SW480 (cell line): ENCODE measurements at places on chromosomes 16 and 17.

DNA sequence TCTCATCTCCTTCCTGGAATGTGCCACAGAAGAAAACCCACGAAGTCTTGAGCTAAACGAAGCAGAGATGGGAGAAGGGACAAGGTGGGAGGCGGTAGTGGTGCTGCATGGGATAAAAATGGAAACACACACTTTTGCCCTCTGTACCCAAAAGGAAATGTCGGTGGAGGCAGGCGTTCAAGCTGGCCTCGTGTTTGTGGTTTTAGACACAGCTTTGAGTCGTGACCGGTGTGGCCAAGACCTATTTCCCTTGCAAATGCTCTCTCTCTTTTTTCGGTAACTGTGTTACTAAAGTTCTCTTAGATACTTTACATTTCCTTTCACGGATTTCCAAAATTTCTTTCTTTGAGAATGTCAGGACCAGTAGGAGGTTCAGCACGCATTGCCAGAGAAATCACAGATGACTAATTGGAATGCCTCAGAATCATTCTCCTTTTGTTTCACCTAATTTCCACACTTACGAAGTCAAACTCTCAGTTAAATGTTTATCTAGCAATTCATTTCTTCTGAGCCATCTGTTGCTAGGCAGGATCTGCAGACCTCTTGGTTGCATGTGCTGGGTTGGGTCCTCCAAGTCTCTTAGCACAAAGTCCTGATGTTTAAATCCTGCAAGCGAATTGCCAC, 412.3 kb downstream of the MAF start:
- no peak for DNase-seq

- no peak for DNase-seq
Measured at GRCh38 chr16:55047903-55048497, 117.3 kb downstream of the IRX5 start.

GRCh38 chr17:9874722-9875121, 30.3 kb downstream of the RCVRN start:
- DNase-seq: no peak

DNA sequence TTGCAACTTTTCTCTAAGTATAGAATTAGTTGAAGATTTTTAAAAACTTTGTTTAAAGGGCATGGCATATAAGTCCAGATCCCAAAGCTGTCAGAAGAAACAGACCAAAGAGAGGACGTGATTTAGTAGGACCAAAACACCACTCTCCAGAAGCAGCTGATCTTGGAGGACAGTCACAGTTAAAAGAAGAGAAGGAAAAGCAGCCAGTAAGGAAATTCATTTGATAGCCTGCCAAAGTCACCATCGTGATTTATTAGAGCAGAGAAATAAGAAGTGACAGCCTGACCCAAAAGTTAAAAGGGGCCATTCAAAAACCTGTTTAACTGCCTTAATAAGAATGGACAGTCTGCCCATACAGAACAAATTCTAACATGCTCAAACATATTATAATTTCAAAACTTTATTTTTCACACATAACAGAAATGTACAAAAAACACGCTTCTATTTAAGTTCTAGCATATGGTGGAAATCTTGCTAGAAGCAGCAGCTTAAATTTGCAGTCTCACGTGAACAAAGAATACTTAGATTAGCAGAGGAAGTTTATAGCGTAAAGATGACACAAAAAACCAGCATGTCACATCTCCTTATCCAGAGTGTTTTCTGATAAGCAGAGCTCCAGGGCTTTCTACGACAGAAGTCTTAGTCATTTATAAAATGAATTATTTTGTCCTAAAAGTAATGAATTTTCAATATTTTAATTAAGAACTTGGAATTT, 37.2 kb downstream of the TXNDC11 start:
- DNase-seq: no peak

DNA sequence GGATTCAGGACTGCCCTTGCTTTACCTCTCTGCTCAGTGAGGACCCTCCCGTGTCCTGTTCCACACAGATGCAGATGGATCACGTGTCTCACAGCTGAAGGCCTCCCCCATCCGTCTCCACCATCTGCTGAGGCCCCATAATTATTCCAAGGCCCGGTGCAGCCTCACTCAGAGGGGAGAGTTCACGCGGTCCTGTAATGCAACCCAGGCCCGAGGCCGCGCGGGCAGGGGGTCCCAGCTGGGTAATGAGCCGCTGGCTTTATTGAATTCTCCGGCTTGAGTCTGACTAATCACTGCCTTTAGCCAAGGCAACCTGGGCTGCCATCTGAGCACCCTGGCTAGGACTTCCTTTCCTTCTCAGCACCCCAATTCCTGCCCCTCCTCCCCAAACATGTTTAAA, 4.4 kb upstream of the WFIKKN2 start:
- DNase-seq: no peak

DNA sequence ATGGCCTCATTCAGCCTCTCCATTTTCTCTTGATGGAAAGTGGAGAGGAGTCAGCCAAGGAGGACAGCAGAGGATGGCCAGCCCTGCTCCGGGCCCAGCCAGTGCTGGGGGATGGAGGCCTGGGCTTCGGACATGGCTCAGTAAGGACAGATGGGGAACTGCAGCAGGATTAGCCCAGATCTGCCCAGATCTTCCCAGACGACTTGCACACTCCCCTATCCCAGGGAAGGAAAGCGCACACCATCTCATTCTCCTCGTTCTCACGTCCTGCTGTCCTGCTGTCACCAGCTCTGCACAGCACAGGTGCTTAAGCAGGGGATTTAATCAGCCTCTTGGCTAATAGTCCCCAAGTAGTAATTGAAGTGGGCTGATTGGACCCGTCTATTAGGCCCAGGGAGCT, 100.2 kb upstream of the SDK2 start:
- DNase-seq: no peak

DNA sequence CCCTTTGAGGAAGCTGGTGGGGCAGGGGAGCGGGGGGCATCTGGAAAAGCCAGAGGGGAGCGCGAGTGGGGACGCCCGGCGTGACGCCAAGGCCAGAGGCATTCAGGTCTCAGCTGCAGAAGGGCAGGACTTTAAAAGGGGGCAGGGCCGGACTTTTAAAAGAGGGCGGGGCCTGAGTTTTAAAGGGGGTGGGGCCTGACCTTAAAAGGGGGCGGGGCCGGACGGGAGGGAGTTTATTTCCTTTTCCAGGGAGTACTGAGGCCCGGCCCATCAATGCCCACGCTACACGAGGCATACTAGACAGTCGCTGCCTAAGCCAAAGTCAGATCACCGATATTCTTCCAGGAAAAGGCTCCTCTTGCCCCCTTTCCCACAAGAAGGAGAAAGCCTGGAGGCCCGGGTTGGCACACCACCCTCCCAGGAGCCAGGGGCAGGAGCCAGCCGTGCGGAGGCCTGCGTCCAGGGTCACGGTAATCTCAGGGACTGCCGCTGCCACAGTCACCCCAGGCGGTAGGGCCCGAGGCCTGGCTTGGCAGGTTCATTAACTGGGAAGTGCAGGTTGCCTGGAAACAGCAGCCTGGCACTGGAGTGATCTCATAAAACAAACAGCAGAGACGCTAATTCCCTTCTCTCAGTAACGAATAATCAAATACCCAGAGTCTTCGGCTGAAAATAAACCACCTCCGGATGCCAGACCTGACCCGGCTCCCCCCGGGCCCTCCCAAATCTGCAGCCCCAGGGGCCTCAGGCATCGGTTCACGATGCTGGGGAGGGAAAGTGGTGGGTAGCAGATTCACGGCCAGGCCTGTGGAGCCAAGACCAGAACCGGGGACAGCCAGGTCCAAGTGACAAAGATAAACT, 90.7 kb downstream of the TIMM22 start:
- peak; percentile 26 for DNase-seq

GRCh38 chr16:67481561-67482232, 740 bp upstream of the ATP6V0D1 start:
- peak; percentile 16 for DNase-seq

- DNase-seq: peak; percentile 66
Measured at GRCh38 chr17:40219594-40220338, 662 bp downstream of the WIPF2 start.

GRCh38 chr16:54398986-54399385, 112.4 kb upstream of the IRX3 start:
- no peak for DNase-seq

GRCh38 chr17:4696437-4696805, 7.5 kb downstream of the PELP1 start:
- DNase-seq: no peak

DNA sequence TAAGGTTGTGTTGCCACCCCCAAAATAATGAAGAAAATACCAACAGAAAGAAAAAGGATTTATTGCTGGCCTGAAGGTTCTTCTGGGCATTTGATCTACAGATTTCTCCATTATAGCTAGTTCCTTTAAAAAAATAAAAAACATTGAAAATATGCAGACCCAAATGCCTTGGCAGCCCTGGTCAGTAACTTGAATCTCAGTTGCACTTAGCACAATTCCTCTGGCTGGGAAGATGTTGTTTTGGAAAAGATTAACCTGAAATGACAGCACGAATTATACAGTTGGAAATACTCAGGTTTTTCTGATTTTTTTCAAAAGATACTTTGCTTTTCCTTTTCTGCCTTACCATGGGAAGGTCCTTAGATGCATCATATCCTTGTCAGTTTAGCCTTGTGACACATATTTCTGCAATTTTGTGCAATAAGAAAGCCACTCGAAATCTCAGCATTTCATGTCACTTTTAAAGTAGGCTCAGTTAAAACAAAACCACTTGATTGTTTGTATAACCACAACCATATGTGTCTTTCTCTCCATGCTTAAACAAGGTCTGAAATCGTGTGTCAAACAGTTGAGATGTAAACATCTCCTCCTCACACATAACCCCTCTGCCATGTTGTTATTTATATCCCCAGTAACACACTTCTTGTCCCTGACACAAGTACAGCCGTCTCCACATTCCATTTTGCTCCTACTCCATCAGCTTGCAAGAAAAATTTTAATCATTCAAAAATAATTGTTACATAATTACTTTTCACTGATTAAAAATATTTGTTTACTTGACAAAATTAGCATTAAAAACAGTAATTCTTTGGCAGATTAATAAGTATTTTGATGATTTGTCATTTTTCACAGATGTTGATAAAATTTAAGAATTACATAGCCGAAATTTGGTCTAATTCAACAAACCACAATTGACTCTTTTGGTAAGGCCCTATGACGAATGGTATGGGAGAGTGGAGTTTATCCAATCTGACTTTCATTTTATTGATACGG, 61.1 kb downstream of the SIAH1 start:
- DNase-seq: no peak

GRCh38 chr17:4354206-4354605, 12.3 kb downstream of the UBE2G1 start:
- DNase-seq: no peak

DNA sequence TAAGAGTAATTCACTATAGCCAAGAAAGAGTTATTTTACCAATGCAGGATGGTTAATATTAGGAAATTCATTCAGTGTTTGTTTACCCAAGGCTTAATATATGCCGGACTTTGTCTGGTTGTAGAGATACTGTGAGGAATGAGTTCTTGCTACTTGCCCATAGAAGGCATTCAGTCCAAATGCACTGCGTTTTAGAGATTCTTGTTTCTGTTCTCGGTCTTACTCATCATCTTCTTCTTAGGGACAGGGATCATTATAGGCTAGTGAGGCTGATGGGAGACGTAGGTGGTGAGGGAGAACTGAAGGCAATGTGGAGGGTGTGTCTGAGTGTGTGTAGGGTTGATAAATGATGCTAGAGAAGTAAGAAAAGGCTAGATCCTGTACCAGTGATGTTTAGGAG, 90.7 kb downstream of the OR1D5 start:
- DNase-seq: no peak

- DNase-seq: no peak
Measured at GRCh38 chr17:30263552-30264333, 28.0 kb downstream of the BLMH start.

GRCh38 chr16:79543219-79543618, 57.3 kb downstream of the MAF start:
- DNase-seq: no peak

DNA sequence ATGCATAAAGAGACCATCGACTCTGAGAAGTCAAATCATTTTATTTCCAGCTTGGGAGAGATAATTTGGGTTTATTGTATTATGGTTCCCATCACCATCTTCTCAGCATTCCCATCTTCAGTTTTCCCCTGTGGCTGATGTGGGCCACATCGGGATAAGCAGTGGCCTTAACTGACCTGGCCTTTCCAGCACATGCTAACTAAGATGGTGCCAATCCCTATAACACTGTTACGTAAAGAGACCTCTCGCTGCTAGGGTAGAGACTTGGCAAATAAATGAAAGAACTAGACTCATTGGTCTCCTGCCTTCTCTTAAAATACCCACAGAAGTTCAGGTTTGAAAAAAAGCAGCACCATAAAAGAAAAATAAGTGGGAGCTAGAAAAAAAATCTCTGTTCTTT, 49.4 kb downstream of the VPS35L start:
- DNase-seq: no peak

- DNase-seq: no peak
Measured at GRCh38 chr16:31400191-31400590, 7.1 kb downstream of the ITGAD start.

DNA sequence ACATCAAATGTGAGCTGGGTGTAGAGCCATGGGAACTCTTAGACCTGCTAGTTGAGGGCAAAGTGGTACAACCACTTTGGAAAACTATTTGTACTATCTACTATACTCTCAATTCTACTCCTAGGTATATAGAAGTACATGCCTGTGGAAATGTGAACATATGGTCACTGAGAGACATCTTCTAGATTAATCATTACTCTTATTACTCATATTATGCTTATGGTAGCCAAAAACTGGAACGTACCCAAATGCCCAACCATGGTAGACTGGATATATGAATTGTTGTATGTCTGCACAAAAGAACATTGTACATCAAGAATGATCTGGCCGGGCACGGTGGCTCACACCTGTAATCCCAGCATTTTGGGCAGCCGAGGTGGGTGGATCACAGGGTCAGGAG, 2.7 kb downstream of the WDR45B start:
- DNase-seq: no peak

GRCh38 chr17:41619036-41619926, 5.1 kb downstream of the KRT17 start:
- DNase-seq: peak; percentile 55

DNA sequence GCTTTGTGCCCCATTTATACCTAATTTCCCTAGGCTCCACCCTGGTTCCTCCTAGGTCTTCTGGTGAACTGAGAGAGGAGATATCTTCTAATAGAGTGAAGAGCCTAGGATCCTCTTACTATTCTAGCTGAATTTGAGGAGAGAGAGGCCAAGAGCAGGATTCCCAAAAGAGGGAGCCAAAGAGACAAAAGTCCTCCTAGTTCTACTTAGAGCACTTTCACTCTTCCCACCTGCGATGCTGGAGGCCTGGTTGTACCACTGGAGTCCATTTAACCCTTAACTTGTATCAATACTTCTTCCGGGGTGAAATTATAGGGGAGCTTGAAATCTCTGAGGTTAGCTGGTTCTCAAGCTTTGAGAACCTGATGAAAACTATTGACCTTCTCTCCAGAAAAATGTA, 3.4 kb upstream of the SSH2 start:
- DNase-seq: peak; percentile 37

DNA sequence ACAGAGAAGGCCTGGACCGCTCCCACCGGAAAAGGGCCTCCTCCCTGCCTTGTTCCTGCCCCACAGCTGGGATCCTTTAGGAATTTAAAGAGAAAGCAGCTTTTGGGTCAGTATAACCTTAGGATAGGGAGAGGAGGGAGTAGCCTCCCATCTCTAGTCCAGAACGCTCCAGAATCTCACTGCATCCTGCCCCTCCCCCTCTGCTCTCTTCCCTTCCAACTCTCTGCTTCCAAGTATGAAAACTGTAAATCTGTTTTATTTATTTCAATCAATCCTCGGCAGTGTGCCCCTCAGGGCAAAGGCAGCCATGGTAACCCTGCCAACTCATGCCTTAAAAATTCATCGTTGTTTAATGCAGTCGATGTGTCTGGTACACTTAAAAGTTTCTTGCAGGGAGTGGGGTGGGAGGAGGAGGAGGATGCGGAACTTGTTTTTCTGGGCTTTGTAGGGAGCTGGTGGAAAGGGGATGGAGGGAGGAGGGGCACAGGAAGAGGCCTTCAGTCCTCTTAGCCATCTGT, 21.2 kb upstream of the MTSS2 start:
- DNase-seq: no peak
